ENCODE measurements at places on chromosomes 5 and 9.

DNA sequence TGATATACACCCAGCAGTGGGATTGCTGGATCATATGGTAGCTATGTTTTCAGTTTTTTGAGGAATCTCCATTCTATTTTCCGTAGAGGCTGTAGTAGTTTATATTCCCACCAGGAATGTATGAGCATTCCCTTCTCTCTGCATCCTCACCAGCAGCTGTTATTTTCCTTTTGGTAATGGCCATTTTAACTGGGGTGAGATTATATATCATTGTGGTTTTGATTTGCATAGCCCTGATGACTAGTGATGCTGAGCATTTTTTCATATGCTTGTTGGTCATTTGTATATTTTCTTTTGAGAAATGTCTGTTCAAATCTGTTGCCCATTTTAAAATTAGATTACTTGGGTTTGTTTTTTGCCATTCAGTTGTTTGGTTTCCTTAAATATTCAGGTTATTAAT, 11.2 kb upstream of the PPIC start:
- DNase-seq = no peak

DNA sequence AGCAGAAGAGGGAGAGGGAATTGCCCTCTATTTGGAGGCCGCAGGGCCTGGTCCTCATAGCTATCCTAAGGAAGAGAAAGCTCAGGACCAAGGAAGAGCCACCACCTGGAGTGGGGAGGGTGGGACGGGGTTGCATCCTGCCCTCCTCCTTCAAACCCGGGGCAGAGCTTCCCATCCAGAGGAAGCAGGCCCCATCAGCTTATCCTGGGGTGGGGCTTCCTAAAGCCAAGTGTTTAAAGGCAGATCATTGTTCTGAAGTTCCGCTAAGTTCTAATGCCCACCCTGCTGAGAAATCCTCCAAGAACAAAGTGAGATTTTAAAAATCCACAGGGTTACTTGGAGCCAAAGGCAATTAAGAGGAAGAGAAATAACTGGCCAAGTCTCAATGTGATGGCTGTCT, 210.3 kb downstream of the C9orf152 start:
- no peak for DNase-seq

DNA sequence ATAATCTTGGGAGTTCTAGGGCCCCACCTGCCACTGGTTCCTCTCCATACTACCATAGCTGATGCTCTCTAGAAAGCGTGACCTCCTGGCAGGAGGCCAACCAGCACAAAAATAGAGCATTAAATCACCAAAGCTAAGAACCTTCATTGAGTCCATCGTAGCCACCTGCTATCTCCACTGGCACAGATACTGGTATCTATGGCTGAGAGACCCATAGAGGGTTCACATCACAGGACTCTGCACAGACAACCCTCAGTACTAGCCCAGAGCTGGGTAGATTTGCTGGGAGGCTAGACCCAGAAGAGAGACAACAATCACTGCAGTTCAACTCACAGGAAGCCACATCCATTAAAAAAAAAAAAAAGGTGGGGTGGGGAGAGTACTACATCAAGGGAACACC, 509.1 kb downstream of the DTWD2 start:
- no peak for DNase-seq

GRCh38 chr5:88536146-88536545, 267.5 kb upstream of the TMEM161B start:
- DNase-seq = no peak

Data from CD4-positive, alpha-beta T cell treated with Interleukin-15 for 1 hour (primary cell).